ENCODE measurements at places on chromosomes 2 and 18. TPM values are rescaled to one million over a fixed set of nuclear protein-coding genes. Genes with fewer than 3 reads are reported as not detected.

Gene SPAG16
- 53.9 TPM for total RNA-seq

Gene MC4R
- total RNA-seq = 0.36 TPM

Gene HRH4
- total RNA-seq = not detected

Gene HOXD10
- not detected for total RNA-seq

Gene ANKRD53
- total RNA-seq = 2.4 TPM

Gene CHRNG
- not detected for total RNA-seq

Gene SLC38A11
- 0.12 TPM for total RNA-seq

Gene ICA1L
- 6.5 TPM for total RNA-seq

Gene TOGARAM2
- under 0.01 TPM for total RNA-seq

Gene TSPYL6
- not detected for total RNA-seq

Gene NGEF
- 2.1 TPM for total RNA-seq

Gene NBEAL1
- 52.2 TPM for total RNA-seq

Gene ASB18
- not detected for total RNA-seq

Gene PLCD4
- total RNA-seq = 6.7 TPM

Gene CAPN10
- 23.5 TPM for total RNA-seq

Gene RAB11FIP5
- 94.9 TPM for total RNA-seq

Gene CCDC150
- total RNA-seq = 4.5 TPM

Gene UBR3
- total RNA-seq = 36.8 TPM

Gene C2orf78
- total RNA-seq = not detected

Gene RAB6C
- not detected for total RNA-seq

Gene ALPP
- not detected for total RNA-seq

Gene GAD1
- 1.3 TPM for total RNA-seq

Gene EPAS1
- total RNA-seq = 159 TPM

Gene ZAP70
- total RNA-seq = not detected

Gene LYPD1
- under 0.01 TPM for total RNA-seq

Measured in hair follicle dermal papilla cell (primary cell).